Dermis lymphatic vessel endothelial cell (primary cell): ENCODE measurements at places on chromosomes 2 and 18. TPM values are rescaled to one million over a fixed set of nuclear protein-coding genes. Genes with fewer than 3 reads are reported as not detected.

CNDP2 gene
- 67.4 and 71.3 TPM in 2 replicates for total RNA-seq

MROH2A gene
- total RNA-seq: not detected in 2 replicates

C2orf78 gene
- not detected in 2 replicates for total RNA-seq

WDSUB1 gene
- total RNA-seq: 6.8 and 9.1 TPM in 2 replicates

C2orf80 gene
- not detected in 2 replicates for total RNA-seq

ATIC gene
- 13.5 and 19.9 TPM in 2 replicates for total RNA-seq

PCARE gene
- not detected in 2 replicates for total RNA-seq

SPDYA gene
- 0.33 and 0.52 TPM in 2 replicates for total RNA-seq

DNAJC5G gene
- total RNA-seq: 0.60 and 2.4 TPM in 2 replicates

HRH4 gene
- not detected in 2 replicates for total RNA-seq

TEX44 gene
- not detected in 2 replicates for total RNA-seq

TUBB8B gene
- total RNA-seq: 0.11 TPM in 1 of 2 replicates, not detected in the other

SLC9A4 gene
- not detected in 2 replicates for total RNA-seq

MC2R gene
- not detected in 2 replicates for total RNA-seq

TRPM8 gene
- total RNA-seq: not detected in 2 replicates

SLC19A3 gene
- not detected in 2 replicates for total RNA-seq

MAL gene
- total RNA-seq: not detected in 2 replicates

HTR2B gene
- 1.5 TPM in 2 replicates for total RNA-seq

BMP10 gene
- total RNA-seq: not detected in 2 replicates

IL1A gene
- total RNA-seq: not detected in 2 replicates

KANSL1L gene
- 20.1 and 23.3 TPM in 2 replicates for total RNA-seq

IL1F10 gene
- not detected in 2 replicates for total RNA-seq

EXOC6B gene
- total RNA-seq: 17.6 and 19.9 TPM in 2 replicates

PRADC1 gene
- total RNA-seq: 17.7 and 28.6 TPM in 2 replicates

SFT2D3 gene
- total RNA-seq: 4.8 and 6.2 TPM in 2 replicates

EN1 gene
- not detected in 2 replicates for total RNA-seq

ZSWIM2 gene
- not detected in 2 replicates for total RNA-seq

CABLES1 gene
- 42.6 and 52.2 TPM in 2 replicates for total RNA-seq

TEKT4 gene
- total RNA-seq: not detected in 2 replicates

G6PC2 gene
- total RNA-seq: not detected in 2 replicates

ZNF892 gene
- 3.6 and 7.4 TPM in 2 replicates for total RNA-seq

RIT2 gene
- total RNA-seq: not detected in 2 replicates

RGPD3 gene
- total RNA-seq: 0.11 and 0.17 TPM in 2 replicates

ST8SIA5 gene
- total RNA-seq: under 0.01 TPM in 1 of 2 replicates, not detected in the other

MTCL1 gene
- 4.6 and 13.4 TPM in 2 replicates for total RNA-seq

PPIG gene
- 18.4 and 26.9 TPM in 2 replicates for total RNA-seq

CRYBA2 gene
- not detected in 2 replicates for total RNA-seq

PDE11A gene
- total RNA-seq: 0.09 TPM in 1 of 2 replicates, not detected in the other

SERTAD2 gene
- total RNA-seq: 6.2 and 6.4 TPM in 2 replicates
